Suppressor macrophage treated with lipopolysaccharide for 4 hours (primary cell): ENCODE measurements at places on chromosomes 7 and 10.

DNA sequence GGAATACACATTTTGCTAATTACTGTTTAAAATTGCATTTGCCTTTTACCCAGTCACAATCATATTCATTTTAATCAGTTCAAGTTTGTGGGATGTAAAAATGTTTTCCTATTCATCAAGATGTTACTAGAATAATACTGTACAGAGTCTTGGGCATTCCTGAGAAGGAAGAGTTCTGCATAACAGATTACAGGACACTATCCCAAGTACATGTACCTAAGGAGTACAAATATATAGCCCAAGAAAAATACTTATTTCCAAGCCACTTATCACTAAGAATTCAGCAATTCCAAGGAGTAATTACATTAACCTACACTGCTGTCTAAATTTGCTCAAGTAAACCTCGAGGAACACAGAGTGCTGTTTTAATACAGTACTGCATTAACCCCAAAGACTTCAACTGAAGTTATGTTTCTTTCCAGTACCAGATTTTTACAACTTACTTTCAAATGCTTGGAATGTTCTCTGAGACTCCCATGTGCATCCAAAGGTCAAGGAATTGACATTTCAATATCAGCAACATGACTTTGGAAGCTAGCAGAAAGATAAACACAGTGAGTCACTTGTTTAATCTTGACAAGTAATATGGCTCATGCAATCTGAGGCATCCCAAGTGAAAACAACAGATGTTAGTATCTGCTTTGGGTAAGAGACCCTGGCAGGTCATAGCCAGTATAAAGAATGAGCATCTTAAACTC is 125.4 kb upstream of the BET1 start:
- DNase-seq = no peak

DNA sequence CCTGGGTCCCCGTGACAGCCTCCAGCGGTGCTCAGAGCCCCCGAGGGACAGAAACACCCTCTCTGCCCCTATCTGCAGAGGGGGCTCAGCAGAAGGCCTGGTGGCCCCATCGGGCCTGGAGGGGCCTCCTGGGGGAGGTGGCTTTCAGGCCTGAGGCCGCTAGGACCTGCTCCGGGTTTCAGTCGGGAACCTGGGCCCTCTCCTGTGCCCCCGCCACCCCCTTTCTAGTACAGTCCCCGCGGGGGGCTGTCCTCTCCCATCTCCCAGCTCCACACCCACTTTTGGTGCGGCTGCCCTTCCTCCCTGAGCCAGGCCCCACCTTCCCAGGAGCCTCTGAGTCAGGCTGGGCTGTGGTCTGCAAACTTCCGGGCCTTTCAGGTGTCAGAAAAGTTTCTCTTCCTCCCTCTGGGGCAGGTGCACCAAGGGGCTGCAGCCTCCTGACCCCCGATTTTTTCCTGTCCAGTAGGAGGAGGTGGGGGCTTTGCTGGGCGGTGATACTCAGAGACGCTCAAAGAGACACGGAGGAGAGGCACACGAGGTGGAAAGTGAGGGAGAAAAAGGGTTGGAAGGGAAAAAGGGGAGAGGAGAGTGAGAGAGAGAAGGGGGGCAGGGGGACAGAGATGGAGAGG is 692 bp downstream of the CARD11 start:
- DNase-seq = no peak

GRCh38 chr7:158281441-158281840 is 306.2 kb downstream of the PTPRN2 start:
- no peak for DNase-seq

DNA sequence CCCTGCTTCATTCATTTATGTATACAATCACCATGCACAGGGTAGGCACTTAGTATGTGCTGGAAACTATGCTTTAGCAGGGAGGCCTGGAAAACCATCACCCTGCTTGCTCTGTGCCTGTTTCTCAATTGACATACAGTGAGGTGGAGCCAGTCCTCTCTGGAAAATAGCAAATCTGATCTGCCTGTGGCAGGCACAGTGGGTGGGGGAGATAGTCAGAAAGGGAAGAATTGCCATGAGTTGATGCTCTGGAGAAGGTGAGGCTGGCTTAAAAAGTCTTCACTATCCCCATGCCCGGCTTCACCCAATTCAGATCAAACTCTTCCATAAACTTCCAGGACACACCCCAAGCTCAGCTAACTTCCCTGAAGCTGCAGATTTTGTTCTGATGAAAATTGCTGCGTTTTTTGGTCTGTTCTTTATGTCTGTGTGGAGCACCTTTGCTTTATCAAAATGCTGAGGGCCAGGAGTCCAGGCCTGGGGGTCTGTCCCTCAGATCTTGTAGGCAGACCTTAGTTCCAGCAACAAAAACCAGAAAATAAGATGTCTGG is 84.8 kb downstream of the ANK3 start:
- no peak for DNase-seq

DNA sequence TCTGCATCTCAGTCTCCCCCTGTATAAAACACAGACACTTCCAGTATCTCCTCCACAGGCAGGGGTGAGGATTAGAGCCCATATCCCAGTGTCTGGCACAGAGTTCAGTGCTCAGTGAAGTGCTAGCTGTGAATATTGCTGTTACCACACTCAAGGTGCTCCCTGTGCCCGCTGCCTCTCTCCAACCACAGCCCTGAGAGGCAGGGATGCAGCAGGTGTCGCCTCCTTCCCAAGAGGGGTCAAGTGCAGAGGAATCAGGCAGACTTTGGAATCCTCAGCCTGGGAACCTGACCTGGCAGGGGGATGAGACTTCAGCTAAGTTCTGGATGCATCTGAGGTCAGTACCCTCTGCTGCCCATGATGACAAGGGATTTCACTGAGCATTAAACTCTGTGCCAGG is 163.1 kb downstream of the GFRA1 start:
- DNase-seq = no peak

DNA sequence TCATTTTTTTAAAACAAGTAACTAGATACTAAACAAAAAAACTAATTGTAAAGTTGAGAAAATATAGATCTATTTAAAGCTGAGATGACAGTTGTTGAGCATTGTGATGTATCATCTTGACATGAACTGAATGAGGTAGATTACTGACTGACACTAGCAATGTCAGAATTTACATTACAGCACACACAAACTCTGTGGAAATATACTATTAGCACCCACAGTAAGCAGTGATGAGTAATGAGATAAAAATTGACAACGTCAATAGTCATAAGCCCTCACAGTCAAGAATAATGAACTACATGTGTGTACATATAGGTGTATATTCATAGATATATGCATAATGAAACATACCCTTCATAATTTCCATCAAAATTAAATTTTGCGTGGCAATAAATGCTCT is 368.4 kb downstream of the TFEC start:
- no peak for DNase-seq

DNA sequence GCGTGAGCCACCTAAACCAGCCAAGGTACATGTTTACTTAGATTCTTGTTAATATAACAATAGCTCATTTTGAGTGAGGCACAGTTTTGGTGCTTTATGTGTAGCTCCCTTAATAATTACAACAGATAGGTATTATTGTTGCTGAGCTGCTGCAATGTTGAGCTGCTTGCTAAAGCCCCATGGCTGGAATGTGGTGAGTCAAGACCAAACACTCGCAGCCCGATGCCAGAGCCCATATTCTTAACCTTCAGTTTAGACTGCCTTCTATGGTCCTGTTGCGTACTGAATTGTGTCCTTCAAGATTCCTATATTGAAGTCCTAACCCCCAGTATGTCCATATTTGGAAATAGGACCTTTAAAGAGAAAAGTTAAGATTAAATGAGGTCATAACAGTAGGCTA is 407.1 kb downstream of the NEBL start:
- no peak for DNase-seq

DNA sequence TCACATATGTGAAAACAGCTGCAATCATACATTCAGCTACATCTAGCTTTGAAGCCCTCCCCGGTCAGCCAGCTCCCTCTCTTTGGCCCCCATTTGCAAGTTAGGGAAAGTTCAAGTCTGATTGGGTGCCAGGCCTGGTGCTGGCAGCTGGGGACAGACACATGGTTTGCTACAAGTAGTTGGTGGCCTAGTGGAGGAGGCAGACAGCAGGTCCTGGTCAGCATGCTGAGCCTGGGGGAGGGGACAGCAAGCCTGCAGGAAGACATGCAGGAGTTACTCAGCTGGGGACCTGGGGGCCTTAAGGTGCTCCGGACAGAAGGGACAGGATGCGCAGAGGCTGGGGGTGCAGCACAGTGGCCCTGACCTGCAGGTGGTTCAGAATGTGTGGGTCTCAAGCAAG is 956.9 kb upstream of the ZNF722 start:
- DNase-seq = no peak

DNA sequence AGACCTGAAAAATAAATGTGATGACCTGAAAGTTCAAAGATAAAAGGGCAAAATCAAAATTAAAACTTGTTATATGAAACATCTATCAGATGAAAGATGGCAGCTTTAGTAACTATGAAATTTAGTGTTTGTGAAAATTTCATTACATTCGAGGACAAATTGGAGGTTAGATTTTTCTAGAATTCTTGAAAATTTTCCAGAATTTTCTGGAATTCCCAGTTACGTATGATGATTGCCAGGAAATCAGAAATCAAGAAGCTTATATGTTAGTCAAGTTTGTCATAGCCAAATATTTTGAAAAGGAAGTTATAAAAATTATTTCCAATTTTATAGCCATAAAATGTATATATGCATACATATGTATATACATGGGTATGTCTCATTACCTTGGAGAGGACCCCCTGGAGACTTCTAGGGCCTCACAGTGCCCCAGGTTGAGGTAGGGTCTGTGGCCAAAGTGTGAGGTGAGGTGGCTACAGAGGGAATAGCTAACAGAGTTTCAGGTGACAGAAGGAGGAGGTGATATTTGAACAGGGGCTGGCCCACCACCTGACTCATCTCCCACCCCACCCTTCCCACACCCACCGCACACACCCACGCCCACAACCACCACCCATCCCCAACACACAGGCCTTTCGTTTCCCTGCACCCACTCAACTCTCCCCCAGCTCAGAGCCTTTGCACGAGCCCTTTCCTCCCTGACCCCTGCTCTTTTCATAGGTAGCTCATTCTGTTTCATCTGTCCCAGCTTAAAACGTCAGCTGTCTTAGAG is 21.5 kb downstream of the C10orf105 start:
- no peak for DNase-seq

GRCh38 chr7:102875700-102876295 is 37.0 kb upstream of the LRRC17 start:
- peak; percentile 77 for DNase-seq

GRCh38 chr10:70913191-70913892 is 25.0 kb upstream of the PCBD1 start:
- no peak for DNase-seq

DNA sequence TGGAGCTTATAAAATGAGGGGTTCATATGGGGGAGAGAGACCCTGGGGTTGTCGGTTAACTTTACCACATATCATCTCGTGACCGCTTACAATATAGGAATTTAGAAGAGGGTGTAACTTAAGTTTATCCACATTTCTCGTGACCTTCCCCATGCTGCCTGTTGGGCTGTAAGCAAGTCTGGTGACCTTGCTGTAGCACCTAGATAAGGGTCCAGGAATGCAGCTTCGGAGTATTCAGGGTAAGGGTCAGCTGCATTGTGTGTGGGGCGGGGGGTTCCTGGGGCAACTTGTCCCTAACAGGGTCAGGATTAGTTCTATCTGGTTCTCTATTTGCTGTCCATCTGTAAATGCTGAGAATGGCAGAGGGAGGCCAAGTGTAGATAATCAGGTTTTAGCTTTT is 1.3 kb upstream of the CHST3 start:
- DNase-seq = no peak

- DNase-seq = no peak
Observed at GRCh38 chr7:103541026-103541425, 95.0 kb upstream of the SLC26A5 start.

- DNase-seq = no peak
Observed at GRCh38 chr10:47029181-47030009, 118.2 kb downstream of the PTPN20 start.

GRCh38 chr7:116521046-116521664 is 3.7 kb upstream of the CAV1 start:
- DNase-seq = no peak

- DNase-seq = no peak
Observed at GRCh38 chr10:1538121-1538520, 199.2 kb downstream of the ADARB2 start.

DNA sequence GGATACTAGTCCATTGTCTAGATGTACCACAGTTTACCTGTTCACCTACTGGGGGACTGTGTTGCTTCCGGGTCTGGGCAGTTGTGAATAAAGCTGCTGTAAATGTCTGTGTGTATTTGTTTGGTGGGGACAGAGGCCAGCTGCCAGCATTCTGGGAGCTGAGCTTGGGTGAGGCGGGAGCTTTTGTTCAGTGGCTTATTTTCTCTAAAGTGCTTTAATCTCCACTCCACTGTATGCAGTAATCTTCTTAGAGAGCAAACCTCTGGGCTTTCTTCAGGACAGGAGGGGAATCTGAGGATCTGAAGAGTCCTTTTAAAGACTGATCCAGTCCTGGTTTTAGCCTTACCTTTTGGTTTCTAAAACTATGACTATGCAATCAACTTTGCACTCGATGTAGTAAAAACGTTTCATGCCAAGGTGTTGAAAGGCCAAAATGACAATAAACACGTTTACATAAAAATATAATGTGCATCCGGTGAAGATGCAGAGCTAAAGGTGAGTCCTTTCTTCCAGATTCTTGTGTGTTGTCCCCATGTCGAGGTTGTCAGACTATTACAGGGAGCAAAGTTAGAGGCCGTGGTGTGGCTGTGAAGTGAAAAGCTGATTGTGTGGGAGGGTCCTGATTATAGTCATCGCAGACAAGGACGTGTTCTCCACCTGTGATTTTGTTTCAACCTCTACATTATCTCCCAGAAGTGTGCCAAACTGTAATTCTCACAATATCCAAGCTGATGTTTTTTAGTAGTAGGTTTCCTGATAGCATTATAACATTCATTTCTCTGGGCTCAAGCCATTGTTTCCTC is 279.8 kb downstream of the CAMK1D start:
- DNase-seq = no peak

- DNase-seq = no peak
Observed at GRCh38 chr7:151829707-151830106, 47.2 kb downstream of the PRKAG2 start.
